ENCODE measurements at places on chromosomes 5 and 9.

GRCh38 chr5:169071-169727, 22.1 kb upstream of the LRRC14B start:
- DNase-seq: peak; percentile 82

DNA sequence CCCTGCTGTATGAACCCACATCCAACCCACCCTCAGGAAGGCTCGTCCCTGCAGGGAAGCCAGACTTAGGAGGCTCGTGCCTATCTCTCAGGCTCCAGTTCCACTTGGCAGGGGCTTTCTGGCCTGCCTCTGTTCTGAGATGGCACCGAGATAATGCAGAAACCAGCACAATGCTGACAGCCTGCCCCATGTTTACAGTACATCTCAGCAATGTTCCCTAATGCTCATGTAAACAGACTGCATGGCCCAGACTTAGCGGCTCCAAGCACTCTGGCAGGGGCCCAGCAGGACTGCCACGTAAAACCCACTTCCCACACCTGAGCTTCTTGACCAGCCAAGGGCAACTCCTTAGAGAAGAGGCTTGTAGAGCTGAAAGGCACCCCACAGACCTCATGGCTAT, 499.5 kb upstream of the BRINP1 start:
- DNase-seq: no peak

DNA sequence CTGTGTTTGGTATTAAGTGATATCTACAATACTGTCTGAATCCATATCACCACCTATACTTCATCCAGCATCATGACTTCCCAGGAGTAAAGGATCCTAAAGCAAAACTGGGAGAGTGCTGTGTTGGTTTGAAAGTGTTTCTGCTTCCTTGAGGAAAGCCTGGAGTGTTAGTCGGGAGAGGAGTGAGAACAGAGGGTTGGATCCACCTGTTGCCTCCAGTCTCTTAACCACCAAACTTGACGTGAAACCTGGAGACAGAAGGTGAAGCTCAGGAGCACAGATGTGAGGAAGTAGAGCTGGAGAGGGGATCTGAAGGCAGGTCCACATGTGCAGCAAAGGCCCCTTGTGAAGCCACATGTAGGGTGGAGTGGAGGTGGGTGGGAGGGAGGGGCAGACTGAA, 88.2 kb downstream of the EGFLAM start:
- no peak for DNase-seq

DNA sequence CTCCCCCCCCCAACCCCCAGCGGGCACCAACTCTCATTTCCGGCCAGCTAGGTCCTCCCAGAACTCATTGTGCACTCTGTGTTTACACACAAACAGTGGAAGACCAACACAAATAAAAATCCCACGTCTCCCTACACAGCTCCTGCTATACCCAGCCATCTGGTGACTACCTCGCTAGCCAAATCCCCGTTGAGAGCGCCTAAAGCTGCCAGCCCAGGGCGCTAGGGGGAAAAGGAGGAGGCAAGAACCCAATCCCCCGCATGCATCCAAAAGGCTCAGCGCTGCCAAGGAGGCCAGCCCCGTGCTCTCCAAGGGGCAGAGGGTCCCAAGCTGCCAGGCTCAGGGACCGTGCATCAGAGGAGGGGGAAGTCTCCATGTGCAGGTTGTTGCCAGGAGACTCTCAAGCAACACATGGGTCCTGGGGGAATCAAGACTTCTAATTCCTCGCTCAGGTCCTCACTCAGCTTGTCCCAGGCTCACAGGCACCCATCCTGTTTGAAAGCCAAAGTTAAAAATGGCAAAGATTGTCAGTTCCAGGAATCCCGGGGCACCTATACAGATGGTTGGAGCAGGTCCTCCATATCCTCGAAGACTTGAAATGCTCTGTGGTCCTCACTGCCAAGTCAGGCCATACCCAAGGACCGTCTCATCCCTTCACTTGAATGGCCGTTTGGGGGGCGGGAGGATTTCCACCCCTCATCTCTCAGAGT, 2.7 kb downstream of the ASTN2 start:
- DNase-seq: no peak

DNA sequence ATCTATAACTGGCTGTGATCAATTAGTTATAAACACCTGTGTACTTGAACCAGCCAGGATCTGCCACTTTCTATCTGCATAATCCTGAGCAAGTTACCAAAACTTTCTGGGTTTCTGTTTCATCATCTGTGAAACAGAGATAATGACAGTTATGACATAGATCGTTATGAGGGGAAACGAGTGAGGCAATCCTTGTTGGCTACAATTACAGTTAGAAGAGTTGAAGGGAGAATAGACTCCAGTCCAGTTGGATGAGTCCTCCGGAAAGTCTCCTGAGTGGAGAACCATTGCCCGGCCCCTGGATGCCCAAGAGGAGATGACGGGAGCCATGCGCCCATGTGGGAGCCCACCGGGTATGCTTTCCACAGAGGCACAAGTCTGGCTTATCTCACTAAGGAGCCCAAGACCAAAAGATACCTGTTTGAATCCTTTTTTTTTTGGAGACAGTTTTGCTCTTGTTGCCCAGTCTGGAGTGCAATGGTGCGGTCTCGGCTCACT, 4.5 kb downstream of the PDE6A start:
- DNase-seq: no peak

- no peak for DNase-seq
Measured at GRCh38 chr5:51651889-51652288, 268.6 kb downstream of the ISL1 start.

DNA sequence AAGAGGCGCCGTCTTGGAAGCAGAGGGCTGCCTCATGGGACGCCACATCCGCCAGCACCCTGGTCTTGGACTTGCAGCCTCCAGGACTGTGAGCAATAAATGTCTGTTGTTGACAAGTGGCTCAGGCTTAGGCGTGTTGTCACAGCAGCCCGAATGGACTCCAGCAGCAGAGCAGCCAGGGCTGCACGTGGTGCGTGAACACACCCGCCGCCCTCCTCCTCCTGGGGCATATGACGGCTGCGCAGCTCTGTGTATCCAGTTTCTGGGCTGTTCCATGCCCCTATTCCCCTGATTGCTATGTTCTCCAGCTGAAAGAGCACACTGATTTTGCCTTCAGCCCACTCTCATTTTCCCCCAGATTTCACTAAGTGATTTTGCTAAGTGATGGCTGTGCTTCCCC, 36.0 kb upstream of the CLPTM1L start:
- DNase-seq: no peak

- no peak for DNase-seq
Measured at GRCh38 chr5:159332800-159333544, 2.7 kb upstream of the IL12B start.

DNA sequence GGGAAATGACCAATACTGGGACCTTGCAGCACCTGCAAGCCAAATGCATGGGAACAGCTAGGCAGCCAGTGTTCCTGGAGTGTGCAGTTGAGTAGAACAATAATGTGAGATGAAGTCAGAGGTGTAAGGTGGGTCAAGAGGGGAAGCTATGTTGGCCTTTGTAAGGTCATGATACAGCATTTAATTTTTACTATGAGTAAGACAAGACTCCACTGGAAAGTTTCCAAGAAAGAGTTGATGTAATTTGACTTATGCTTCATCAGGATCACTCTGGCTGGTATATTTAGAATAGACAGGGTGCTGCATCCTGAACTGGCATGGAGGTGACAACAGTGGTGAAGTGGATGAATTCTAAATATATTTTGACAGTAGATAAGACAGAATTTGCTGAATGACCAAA, 744.8 kb downstream of the KCTD16 start:
- no peak for DNase-seq

GRCh38 chr5:58066557-58066956, 393.3 kb downstream of the PLK2 start:
- DNase-seq: no peak

DNA sequence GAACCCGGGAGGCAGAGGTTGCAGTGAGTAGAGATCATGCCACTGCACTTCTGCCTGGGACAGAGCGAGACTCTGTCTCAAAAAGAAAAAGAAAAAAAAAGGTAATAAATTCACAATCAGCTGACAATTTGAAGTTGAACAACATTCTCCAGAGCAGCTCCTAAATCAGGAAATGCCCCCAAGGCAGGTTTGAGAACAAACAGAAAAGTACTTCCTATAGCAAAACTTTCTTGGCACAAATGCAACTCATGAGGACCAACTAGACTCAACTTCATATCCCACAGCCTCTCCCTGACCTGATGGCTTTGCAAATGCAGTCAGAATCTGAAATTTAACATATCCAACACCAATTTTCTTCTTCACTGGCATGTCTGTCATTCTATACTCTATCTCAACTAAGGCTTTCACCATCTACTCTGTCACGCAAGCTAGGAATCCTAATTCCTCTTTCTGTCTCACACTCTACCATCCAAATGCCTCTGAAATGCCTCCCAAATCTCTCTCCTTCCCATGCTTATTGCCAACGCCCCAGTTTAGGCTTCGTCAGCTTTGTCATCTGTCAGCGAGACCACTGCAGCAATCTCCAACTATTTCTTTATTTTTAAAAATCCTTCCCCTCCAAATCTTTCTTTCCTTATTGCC, 113.3 kb downstream of the MAPKAP1 start:
- no peak for DNase-seq

- DNase-seq: no peak
Measured at GRCh38 chr9:106400170-106400569, 462.8 kb upstream of the ZNF462 start.

GRCh38 chr9:83471241-83471640, 67.0 kb downstream of the FRMD3 start:
- no peak for DNase-seq

GRCh38 chr5:118042076-118042475, 946.3 kb downstream of the DTWD2 start:
- no peak for DNase-seq

DNA sequence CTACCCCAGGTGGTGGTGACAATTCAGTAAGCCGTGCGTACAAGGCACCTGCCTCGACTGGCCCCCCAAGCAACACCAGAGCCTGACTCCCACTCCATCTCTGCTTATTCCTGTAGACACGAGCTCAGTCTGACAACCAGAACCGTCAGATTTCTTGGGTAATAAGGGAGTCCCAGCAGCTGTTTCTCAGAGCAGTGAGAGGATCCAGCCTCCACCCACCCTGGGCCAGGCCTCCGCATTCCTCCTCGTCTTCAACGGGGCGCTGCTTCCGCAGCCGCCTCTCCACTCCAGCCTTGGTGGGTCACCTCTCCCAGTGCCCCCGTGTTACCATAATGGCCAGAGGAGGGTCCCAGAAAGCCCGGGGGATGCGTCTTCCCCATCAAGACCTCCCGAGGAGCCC, 27.7 kb upstream of the GFPT2 start:
- no peak for DNase-seq

- DNase-seq: no peak
Measured at GRCh38 chr5:157026789-157027424, 32.0 kb downstream of the HAVCR1 start.

- DNase-seq: peak; percentile 6
Measured at GRCh38 chr5:122458278-122458872, 146.3 kb downstream of the SNCAIP start.

- DNase-seq: no peak
Measured at GRCh38 chr9:35158501-35159280, 3.1 kb upstream of the UNC13B start.

DNA sequence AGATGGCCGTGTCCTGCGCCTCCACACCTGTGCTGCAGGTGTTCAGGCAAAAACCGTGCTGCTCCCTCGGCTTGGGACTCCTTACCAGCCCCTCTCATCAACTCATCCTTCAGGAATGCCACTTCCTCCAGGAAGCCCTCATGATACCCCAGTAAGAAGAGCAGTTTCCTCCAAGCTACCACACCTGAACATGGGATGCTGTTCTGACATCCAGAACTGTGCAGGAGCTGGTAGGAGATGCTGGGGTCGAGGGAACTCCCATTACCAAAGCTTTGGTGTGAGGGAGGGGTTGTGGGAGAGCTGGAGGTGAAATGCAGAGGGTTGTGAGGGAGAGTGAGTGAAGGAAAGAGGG, 18.9 kb downstream of the CARD19 start:
- no peak for DNase-seq

DNA sequence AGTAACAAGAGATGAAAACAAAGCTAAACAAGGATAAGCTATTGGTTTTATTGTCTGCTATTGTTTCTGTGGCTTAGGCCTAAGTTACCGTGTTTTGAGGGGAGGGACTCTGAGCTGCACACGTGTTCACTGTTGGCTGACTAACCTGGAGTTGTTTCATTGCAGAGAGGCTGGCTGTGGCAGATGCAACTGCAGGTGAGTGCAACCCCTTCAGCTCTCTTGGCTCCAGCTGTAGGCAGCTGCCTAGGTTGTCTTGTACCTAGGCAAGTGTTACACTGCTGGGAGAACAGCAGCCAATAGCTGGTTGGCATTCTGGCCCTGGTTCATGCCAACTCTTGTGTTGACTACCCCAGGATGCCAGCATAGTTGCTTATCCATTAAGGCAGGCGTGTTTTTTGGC, 17.6 kb upstream of the MATR3 start:
- DNase-seq: no peak

- DNase-seq: no peak
Measured at GRCh38 chr5:119582987-119583386, 46.4 kb upstream of the FAM170A start.

DNA sequence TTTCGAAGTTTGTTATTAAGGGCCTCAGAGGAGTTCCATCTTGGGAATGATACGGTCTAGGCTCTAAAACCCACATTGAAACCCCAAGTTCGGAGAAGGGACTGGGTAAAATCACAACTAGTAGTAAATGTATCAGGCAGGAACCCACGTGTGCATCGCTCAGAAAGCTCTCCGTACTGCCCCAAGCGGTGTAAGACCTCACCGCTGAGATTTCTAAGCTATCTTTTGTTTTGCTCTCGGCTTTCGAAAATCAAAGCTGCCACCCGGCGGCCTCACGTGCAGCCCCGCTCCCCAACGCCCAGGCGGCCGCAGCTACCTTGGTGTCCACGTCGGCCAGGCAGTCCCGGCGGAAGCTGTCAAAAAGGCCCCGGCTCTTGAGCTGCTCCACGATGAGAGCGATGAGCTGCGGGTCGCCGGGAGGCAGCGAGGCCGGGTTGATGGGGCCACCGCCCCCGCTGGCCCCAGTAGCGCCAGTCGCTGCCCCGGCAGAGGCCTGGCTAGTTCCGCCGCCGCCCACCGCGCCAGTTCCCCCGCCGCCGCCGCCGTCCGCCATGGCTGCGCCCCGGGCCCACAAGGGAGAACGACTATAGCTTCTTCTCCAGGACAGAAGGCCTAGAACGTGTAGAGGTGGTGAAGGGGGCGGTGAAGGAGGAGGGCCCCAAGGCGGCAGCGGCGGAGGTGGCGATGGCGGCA, 420 bp downstream of the BOD1 start:
- peak; percentile 75 for DNase-seq

- no peak for DNase-seq
Measured at GRCh38 chr5:32503261-32503660, 58.7 kb upstream of the ZFR start.

DNA sequence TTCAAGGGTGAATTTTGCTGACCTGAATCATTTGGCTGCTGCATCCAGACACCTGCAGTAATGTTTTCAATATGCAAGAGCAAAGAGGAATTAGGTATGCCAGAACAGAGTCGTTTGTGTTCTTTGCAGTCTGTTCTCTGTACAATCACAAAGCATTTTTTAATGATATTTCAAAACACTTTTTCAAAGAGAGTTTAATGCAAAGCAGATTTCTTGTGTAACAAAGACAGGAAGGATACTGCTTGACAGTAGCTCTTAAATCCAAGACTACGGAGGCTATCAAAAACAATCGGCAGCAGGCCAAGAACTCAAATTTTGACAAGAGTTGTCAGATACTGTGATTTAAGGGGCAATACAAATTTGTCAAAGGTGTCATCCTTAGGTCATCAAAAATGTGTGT, 341.9 kb downstream of the GADD45G start:
- no peak for DNase-seq

GRCh38 chr9:135245482-135246247, 158.2 kb downstream of the OLFM1 start:
- no peak for DNase-seq

GRCh38 chr5:126650463-126650862, 49.7 kb downstream of the PHAX start:
- DNase-seq: no peak

GRCh38 chr9:104092192-104092591, 1.9 kb upstream of the SMC2 start:
- no peak for DNase-seq
